ENCODE measurements at places on chromosomes 5 and 9.

DNA sequence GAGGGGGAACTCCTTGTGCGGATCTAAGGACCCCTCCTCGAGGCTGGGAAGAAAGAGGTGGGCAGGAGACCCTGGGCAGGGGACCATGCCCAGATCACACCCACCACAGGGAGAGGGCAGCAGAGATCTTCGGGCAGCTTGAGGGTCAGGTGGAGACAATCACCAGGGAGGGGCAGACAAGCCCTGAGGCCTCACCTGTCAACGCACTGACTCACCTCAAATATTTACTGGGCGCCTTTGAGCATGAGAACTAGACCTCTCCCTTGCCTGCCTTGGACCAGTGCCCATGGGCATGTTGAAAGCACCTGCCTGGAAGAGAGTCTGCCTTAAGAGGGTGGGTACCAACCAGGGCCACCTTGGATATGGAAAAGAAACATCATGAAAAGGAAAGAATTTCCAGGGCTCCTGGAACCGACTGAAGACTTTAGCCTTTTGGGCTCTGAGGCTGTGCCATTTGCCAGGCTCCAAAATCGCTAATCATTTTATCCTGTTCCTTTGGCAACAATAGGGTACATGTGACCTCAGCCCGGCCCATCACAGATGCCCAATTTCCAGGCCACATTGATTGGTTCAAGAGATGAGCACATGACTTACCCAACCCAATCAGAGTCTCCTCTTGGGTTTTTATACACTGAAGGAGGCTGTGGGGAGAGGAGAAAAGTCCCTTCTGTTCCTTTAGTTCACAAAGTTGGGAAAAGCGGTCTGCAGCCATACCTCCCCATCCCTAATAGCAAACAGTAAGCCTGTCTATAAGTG lies 10.4 kb upstream of the SPINK4 start:
- DNase-seq: no peak

DNA sequence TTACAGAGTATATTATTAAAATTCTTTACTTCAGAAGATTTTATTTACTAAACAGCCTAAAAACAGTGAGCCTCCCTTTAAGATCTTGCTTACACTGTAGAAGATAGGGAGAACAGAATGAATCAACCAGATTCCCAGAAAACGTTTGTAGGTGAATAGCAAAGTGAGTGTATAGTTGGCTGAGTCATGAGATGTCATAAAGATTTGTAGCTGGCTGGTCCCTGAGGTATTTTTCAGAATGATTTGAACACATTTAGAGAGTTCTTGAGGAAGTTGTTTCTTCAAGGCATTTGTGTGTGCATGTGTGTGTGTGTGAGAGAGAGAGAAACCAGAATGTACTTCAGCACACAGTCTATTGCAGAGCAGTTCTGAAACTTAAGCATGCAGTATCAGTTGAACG lies 159.4 kb upstream of the PRR16 start:
- no peak for DNase-seq

DNA sequence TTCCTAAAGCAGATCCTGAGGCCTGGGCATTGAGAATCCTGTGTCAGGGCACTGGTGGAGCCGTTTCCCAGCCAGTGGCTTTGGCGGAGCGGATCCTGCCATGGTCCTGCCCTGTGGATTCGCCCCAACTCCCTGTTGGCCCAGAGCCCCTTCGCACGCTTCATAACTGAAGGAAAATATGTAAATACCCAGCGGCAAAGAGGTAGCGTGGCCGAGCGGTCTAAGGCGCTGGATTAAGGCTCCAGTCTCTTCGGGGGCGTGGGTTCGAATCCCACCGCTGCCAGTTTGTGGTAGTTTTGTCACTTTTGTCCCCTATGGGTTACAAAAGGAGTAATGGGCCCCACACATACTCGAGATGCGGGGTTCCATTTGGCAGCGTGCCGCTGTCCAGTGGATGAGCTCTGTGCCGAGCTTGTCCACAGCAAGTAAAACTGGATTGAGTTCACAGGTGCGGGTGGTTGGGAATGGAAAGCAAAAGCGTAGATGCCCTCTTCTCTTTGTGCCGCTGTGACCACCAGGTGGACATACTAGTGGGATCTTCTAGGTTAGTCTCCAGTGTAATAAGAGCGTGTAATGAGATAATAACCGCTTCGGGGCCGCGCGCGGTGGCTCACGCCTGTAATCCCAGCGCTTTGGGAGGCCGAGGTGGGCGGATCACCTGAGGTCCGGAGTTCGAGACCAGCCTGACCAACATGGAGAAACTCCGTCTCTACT lies 17.3 kb downstream of the TRIM7 start:
- no peak for DNase-seq

DNA sequence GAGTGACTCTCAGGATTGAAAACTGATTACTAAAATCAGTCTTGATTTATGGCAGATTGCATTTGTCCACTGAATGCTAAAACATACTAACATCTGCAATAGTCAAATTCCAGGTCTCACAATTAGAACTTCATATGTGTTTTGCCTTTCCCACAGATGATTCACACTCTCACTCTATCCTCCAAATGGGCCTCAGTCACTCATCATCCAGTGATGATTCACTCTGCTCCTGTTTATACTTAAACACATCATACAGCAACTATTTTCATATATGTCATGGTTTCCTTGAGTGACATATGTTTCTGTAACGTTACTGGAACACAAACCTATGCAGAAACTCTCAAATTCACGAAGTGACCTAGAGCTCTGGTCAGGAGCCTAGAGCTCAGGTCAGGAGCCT lies 512.9 kb downstream of the HINT1 start:
- DNase-seq: no peak

GRCh38 chr5:158421319-158421718 lies 562.4 kb upstream of the CLINT1 start:
- DNase-seq: no peak

DNA sequence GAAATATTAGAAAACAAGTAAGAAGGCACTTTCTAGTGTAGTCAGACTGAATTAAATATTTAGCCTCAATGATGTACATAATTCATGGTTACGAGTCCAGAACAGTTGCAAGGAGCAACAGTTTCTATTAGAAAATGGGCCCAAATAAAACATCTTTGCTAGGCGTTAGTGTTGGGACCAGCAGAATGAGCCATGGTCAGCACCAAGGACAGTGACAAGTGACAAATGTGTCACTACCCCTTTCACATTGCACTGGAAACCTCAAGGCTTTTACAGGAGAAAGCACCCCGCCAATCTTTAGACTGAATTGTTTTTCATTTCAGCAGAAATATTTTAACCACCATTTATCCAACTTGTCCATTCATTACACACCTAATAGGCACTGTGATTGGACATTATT lies 301.3 kb upstream of the ADCY2 start:
- peak; percentile 6 for DNase-seq

GRCh38 chr9:110742741-110743371 lies 74.3 kb downstream of the MUSK start:
- DNase-seq: peak; percentile 16
